ENCODE measurements at places on chromosomes 16 and 17. TPM values are rescaled to one million over a fixed set of nuclear protein-coding genes. Genes with fewer than 3 reads are reported as not detected.

GRCh38 chr17:45150911-45151809 lies 2.9 kb downstream of the HEXIM1 start:
- no peaks in the 10 kb centered on the region for H3K27me3 ChIP-seq
- no peak for DNase-seq
- peak overlapping the region; percentile 85 for H3K27ac ChIP-seq
- peaks cover 30% of the 10 kb centered on the region for H3K4me1 ChIP-seq

- H3K4me3 ChIP-seq: no peak overlapping the region
- no peak overlapping the region for H3K27ac ChIP-seq
- H3K36me3 ChIP-seq: no peaks in the 10 kb centered on the region
- no peaks in the 10 kb centered on the region for H3K27me3 ChIP-seq
- no peaks in the 10 kb centered on the region for H3K4me1 ChIP-seq
These were observed 77.7 kb downstream of the MYH11 start for GRCh38 chr16:15778999-15779614.

DNA sequence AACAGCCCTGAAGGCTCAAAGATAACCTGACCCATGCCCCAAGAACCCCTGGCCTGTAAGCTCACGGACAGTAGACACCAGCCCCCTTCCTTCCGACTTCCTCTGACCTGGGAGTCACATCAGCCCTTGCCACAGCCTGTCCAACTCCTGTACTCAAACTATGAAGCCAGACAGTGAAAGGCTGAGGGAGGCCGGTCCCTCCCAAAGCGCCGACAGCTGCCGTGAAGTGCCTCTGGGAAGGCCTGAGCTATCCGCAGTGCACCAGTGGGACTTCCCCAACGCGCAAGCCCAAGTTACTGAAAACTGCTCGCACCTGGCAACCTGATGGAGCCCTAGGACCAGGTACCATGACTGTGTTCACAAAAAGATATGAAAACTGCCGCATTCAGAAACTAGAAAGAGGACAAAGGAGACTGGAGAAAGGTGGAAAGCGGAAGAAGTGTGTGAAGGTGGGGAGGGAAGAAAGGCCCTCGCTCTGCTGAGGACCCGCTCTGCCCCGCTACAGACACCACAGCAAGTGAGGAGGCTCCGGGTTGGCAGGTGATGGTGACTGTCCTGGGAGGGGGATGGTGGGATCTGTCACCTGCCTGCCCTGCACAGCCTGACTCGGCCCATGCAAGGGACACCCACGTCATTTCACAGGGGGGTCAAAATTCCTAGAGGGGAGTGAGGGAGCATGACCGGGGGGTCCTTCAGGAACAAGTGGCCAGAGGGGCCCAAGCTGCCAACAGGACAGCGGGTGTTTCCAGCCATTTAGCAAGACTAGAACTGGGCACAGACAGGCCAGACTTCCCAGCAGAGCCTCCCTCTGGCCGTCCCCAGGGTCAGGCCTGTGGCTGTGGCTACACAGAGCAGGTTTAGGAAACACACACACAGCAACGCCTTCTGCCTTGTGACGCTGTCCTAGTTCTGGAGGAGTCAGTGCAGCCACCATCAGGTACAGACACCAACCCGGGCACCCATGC lies 13.1 kb upstream of the TRAP1 start:
- H3K36me3 ChIP-seq: peaks cover 38% of the 10 kb centered on the region
- peaks cover 4% of the 10 kb centered on the region for H3K4me1 ChIP-seq
- no peak overlapping the region for H3K4me3 ChIP-seq
- H3K27me3 ChIP-seq: no peaks in the 10 kb centered on the region
- no peak for DNase-seq

- H3K27ac ChIP-seq: no peak overlapping the region
- H3K4me3 ChIP-seq: no peak overlapping the region
- H3K4me1 ChIP-seq: no peaks in the 10 kb centered on the region
- DNase-seq: peak; percentile 42
These were observed 13.3 kb upstream of the SDK2 start for GRCh38 chr17:73657473-73658116.

DNA sequence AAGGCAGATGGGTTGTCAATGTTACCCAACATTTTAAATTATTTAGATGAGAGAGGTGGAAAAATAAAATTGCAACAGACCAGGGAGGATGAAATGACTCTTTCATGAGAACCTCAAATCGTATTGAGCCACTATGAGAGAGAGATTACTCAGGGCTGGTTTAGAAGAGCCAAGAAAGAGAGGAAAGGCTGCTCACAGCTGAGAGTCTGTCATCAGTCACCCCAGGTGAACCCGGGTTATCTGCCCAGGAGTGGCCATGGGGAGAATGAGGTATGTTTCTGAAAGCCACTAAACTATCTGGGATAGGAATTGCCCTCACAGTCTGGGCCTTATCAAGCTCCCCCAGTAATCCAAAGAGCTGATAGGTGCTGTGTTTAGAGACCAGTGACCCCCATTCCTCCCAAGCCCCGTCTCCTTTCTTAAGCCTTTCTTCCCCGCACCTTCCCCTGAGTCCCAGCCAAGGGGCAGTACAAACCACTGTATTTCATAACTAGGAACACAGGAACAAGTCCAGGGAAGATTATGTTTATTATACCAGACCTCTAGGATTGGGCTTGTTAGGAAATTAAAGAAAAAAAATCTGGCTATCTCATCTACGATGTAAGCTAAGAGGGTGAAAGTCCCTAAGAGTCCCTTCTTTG lies 158.9 kb upstream of the NOL11 start:
- H3K36me3 ChIP-seq: peaks cover 31% of the 10 kb centered on the region
- H3K27me3 ChIP-seq: no peaks in the 10 kb centered on the region
- no peak overlapping the region for H3K4me3 ChIP-seq
- H3K4me1 ChIP-seq: peaks cover 7% of the 10 kb centered on the region

Gene DNAJA3
- total RNA-seq: 86.8 TPM

GRCh38 chr17:43349142-43349541 lies 49.7 kb upstream of the ARL4D start:
- no peak for DNase-seq
- H3K36me3 ChIP-seq: peaks cover 27% of the 10 kb centered on the region
- peaks cover 9% of the 10 kb centered on the region for H3K4me1 ChIP-seq
- no peak overlapping the region for H3K27ac ChIP-seq
- no peak overlapping the region for H3K4me3 ChIP-seq

Gene RNF227
- 5.2 TPM for total RNA-seq
